ENCODE measurements at places on chromosomes 5 and 9.

- DNase-seq: no peak
These were observed 443.8 kb upstream of the CYLC2 start for GRCh38 chr9:102551346-102551745.

DNA sequence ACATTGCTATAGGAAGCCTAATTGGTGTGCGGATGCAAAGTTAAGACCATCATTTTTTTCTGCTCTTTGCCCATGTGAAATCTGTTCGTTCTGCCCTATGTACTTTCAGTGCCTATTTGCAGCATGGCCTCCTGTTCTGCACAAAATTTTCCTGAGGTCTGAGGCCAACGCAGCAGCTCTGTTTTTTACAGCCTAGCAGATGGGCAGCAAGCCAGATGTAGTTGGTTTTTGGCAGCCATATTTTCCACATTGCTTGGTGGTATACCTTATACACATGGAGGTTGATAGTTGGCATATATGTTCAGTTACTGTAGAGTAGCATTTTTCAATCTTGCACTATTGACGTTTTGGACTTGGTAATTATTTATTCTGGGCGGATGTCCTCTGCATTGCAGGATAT is 133.5 kb upstream of the MRPS30 start:
- DNase-seq: no peak

DNA sequence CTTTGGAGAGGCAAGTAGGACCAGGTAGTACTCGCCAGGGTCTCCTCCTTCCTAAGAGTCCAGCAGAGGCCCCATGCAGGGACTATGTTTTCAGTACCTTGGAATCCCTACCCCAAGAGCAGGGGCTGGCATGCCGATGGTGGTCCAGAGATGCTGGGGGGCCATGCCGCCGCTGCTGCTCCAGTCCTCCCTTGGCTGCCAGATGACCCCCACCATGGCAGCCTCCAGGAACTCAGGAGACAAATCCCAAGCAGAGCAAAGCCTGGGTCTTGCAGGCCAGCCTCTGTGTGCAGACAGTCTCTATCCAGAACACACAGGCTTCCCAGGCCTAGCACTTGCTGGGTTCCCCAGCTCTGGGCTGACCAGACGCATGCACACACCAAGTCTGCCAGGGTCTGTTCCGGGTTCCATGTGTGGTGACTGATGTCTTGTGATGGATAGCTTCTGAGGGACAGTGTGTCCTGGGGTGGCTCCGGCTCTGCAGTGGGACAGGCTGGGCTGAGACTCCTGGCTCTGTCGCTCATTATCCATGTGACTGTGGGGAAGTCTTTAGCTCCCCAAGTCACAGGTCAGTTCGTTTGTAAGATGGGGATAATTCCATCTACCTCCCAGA is 127.3 kb downstream of the CRB2 start:
- DNase-seq: no peak

DNA sequence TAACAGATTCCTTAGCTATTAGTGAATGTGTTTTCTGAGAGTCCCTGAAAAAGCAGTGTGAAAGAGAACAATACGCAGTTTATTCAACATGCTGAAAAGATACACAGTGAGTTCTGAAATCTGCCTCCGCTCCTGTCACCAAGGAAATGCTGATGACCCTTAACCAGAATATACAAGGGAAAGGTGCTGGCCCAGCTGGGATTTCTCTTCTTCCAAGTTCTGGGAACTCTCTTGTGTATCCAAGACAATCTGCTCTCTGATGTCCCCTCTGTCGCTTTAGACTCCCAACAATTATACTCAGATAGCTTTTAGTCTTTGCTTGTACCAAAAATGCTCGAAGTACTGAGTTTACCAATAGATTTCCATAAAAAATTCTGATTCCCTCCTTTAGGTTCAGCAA is 214.9 kb downstream of the TMEM167A start:
- DNase-seq: no peak

DNA sequence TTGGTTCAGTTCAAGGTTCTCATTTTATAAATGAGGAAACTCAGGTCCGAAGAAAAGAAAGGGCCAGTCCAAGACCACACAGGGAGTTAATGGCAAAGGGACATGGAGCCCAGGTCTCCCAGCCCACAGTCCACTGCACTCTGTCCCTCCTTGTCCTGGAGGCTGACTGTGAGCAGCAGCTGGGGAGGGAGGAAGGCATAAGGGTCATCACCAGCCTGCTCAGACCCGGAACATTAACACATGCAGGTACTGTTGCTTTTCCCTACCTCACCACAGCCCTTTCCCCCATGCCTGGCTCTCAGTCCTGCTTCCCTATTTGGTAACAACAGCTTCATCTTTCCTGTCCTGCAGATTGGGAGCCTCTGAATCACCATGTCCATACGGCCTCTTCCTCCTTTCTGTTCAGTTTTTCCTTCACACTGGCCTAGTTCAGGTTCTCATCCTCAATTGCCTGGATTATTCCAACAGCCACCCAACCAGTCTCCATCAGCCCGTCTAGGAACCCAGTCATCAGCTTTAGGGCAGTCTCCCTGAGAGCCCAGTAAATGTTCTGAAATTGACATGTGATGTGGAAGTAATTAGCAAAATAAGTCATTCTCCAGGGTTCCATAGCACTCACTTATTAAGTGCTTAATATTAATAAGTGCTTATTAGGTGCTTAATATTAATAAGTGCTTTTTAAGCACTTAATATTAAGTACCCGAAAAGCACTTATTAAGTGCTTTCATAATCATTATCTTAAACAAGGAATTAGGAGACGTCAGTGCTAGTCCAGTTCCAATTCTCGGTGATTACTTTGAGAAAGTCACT is 4.3 kb downstream of the GPX3 start:
- no peak for DNase-seq

GRCh38 chr9:133714606-133715294 is 23.4 kb downstream of the SARDH start:
- DNase-seq: no peak

DNA sequence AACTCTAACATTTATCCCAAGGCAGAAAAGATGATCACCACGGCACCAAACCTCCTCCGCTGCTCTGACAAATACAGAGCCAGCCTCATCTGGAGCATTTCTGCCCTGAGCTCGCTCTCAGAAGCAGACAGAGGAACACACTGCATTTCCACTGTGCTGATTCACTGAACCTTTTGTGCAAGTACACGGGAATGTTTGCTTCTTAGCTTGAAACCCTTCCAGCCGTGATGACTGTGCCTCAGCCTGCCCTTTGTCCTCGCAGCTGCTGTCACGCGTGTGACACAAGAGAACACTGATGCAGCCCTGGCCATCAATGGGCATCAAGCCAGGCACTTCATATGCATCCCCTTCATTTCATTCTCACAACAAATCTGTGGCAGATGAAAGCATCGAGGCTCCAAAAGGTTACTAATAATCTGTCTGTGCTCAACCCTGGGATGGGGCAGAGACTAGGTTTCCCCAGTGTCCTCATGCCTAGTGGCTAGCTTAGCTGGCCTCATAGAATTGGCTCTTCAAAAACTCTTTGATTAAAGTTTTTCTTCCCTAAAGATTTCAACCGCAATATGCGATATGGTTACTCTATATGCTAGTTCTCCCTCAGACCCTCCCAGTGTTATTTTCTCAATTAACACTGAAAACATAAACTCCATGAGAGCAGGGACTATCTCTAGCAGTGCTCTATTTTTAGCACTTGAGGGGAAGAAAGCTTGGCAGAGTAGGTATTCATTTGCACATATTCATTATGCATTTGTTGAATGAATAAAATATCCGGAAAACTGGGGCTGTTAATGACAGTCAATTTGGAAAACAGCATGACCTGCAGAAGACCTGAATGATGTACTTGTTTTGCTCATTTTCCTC is 7.3 kb downstream of the CDC14B start:
- peak; percentile 92 for DNase-seq

DNA sequence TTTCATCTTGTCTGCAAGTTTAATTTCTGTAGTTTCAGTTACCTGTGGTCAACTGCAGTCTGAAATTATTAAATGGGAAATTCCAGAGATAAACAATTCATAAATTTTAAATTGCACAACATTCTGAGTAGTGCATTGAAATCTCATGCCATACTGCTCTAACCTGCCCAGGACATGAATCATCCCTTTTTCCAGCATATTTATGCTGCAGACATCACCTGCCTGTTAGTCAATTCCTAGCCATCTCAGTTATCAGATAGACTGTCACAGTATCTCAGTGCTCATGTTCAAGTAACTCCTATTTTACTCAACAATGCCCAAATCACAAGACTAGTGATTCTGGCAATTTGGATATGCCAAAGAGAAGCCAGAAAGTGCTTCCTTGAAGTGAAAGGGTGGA is 223.0 kb upstream of the GRIA1 start:
- no peak for DNase-seq

GRCh38 chr9:125756518-125756917 is 9.3 kb downstream of the PBX3 start:
- DNase-seq: no peak

GRCh38 chr5:106312360-106312759 is 1358.4 kb downstream of the EFNA5 start:
- DNase-seq: no peak

DNA sequence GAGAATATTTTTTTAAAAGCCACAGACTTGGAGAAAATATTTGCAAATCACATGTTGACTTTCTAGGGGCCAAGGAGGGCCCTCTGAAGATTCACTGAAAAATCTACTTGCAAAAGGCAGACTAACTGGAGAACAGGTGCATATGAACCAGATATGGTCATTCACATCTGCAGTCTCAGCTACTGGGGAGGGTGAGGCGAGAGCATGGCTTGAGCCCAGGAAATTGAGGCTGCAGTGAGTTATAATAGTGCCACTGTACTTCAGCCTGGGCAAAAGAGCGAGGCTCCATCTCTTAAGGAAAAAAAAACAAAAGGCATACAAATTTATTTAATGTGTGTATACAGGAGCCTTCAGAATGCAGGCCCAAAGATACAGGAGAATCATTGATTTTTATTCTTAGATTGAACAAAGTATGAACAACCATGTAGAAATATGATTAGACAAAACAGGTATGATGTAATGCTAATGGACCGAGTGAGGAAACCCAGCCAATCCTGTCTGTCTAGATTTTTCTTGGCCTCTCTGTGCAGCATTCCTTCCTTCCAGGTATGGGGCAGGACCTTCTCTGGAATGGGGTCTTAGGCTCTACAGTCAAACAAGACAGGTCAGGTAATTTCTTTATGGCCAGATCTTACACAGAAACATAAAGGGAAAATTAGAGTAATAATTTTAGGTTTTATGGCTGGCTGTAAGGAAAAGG is 15.3 kb upstream of the SLC27A6 start:
- no peak for DNase-seq

DNA sequence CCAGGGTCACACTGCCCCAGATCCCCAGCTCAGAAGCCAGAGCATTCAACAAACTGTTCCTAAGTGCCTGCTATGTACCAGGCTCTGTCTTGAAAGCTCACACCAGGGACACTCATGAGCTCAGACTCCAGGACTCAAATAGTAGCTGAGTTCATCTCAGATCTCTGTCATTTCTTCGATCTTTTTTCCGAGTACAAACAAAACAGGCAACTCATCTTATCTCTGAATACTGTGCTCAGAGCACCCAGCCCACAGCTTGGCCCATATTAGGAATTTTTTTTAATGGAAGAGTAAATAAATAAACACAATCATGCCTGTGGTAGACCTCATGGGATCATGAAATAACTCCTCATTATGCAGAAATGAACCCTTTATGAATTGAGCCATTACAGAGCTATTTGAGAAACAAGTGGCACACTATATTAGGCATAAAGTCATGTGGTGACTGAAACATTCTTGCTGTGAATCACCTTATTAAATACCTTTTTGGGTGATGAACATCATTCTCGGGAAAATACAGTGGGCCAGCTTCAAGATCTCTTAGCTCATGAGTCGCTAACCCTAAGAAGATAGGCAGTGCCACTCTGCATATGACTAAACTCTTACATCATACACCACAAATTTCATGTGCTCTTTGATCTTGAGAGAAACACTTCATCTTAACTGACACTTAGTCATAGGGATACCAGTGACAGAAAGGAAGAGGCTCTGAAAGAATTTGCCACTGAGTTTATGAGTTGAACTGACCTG is 9.9 kb downstream of the SH3RF2 start:
- no peak for DNase-seq

- DNase-seq: no peak
These were observed 9.1 kb upstream of the MGAT1 start for GRCh38 chr5:180811623-180812124.

- no peak for DNase-seq
These were observed 17.9 kb upstream of the QRFP start for GRCh38 chr9:130914417-130915095.

GRCh38 chr5:139659695-139660101 is 11.5 kb downstream of the CXXC5 start:
- no peak for DNase-seq

DNA sequence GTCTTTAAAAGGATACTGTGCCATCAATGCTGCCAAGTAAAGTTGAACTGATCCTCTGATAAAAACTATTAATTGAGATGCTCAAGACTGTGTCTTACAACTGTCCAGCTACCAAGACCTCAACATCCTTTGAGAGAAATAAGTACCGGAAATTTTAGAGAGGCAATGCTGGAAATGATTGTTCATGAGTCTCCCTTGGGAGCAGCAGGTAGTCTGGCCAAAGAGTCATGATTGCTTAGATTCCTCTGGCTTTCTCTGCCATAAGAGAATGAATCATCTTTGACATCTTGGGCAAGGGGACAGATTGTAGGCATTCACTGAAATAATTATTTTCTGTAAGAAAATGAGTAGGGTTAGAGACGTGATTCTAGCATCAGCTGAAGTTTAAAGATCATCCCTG is 466.6 kb upstream of the DAB2 start:
- DNase-seq: no peak

- no peak for DNase-seq
These were observed 243.1 kb downstream of the DENND1A start for GRCh38 chr9:123686829-123687192.

- no peak for DNase-seq
These were observed 485.2 kb upstream of the KIF2A start for GRCh38 chr5:61820836-61821235.

DNA sequence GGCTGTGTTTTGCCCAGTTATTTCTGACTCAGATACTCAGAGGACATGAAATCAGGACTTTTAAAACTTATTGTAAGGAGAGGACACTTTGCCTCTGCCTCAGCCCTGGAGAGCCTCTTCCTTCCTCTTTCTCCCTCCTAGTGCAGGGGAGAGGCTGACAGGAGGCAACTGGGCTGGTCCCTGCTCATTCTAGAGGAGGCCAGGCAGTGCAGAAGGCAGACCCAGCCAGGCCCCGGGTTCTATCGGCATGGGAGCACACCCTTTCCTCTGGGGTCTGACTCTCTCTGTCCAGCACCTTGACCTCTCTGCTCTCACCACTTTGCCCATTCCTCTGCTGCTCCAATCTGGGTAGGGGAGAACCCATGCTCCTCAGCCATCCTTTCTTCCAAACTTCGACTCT is 16.0 kb upstream of the SMIM32 start:
- no peak for DNase-seq

DNA sequence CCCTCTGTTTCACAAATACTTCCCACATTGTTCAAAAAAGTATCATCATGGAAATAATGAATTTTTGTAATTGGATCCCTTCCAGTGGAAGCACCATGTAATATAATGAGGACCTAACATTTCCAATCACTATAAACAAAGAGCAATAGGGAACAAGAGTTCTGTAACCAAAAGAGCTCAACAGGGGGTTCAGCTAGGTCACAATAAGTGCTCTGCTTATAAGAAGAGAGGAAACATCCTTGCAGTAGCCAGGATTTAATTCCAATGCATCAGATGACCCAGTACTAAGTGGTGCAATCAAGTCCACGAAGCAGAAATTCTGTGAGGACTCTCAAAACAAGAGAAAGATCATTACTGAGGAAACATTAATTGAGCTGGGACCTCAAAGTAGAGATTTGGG is 5.9 kb downstream of the SERINC5 start:
- no peak for DNase-seq

- DNase-seq: no peak
These were observed 9.8 kb downstream of the PIK3R1 start for GRCh38 chr5:68225188-68225910.
